ENCODE measurements at places on chromosomes 12 and 14.

- DNase-seq: no peak
Measured at GRCh38 chr12:111203969-111204368, 164.9 kb downstream of the PHETA1 start.

DNA sequence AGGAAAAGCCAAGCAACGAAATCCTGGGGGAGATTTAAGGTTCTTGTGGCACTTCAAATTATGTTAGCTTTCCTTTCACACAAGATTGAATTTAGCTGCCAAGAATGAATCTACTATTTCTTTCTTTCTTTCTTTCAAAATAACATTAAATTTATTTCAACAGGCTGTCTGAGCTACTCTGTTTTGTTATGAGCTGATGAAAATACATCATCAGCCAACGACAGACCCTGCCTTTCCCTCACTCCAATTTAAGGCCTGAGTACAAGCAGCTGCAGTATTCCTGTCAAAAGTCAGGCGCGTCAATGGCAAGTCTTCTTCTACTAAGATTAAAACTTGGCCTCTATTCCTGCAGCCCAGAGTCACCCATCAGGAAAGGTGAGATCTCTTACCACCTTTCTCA, 347.7 kb upstream of the FLRT2 start:
- no peak for DNase-seq

DNA sequence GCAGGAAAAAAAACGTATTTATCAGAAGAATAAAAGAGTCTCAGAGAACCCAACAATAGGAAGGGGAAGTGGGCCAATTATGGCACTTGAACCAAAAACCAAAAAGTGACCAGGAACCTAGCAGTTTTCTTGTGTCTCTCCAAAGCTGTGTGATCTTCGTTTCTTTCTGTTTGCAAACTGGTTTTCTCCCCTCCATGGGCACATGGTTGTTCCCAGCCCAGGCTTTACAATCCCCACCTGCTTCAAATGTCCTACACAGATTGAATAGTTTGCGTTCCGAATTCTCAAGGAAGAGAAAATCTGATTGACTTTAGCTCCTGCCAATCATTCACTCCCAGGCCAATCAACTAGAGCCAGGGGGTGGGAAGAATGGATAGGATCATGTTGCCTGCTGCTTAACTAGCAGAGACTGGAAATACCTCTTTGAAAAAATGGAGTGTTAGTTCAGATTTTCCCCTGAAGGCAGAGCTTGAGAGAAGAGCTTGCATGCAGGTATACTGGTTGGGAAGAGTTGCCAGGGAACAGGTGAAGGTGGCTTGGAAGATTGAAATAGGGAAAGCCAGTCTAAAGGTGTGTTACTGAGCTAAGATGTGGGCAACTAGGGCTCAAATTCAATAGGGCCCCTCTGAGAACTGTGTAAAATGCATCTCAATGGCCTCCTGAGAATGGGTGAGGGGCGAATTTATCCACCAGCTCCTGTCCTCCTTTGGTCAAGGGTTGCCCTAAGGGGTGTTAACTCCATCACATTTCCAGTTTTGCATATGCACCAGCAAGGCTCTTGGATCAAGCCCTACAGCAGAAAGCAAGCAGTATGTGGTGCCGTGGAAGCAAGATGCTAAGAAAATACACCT, 106.4 kb upstream of the SRRM4 start:
- peak; percentile 2 for DNase-seq

DNA sequence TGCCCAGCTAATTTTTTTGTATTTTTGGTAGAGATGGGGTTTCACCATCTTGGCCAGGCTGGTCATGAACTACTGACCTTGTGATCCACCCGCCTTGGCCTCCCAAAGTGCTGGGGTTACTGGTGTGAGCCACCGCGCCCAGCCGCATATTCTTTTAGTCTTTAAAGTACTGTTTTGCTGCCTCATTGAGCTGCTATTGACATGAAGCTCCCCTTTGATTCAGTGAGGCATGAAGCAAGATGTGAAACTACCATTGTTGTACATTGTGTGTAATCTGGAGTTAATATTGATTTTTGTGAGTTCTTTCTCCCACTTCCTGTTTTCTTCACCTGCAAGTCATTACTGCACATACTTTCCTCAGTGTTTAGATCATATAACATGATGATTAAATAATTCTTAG, 80.8 kb downstream of the MNAT1 start:
- DNase-seq: no peak

- no peak for DNase-seq
Measured at GRCh38 chr12:32102234-32102633, 4.4 kb upstream of the BICD1 start.

DNA sequence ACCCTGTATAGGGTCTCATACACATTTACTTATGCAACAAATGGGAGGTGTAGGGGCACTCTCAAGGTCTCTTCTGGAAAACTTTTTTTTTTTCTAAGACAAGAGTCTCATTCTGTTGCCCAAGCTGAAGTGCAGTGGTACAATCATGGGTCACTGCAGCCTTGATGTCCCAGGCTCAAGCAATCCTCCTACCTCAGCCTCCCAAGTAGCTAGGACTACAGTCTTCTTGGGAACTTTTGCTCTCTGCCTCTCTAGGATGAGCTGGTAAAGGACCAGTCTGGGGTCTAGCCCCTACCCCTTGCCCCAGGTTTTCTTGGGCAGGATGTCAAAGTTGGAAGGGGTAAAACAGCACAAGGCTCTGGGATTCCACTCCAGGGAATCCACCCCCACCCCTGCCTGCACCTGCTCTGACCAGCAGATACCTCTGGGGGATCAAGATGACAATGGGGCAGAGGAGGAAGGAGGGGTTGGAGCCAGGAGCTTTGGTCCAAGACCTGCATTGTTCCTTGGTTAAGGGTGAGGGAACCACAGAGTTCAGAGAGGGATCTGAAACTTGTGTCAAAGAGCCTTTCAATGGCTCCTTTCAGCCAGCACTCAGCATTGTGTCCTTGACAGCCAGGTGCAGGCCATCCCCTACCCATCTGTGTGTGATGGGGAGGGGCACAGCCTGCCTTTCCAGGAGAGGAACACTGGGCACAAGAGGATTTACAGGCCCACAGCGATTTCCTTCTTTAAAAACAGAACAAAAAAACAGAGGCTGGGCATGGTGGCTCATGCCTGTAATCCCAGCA, 12.2 kb downstream of the CTDSP2 start:
- DNase-seq: no peak

DNA sequence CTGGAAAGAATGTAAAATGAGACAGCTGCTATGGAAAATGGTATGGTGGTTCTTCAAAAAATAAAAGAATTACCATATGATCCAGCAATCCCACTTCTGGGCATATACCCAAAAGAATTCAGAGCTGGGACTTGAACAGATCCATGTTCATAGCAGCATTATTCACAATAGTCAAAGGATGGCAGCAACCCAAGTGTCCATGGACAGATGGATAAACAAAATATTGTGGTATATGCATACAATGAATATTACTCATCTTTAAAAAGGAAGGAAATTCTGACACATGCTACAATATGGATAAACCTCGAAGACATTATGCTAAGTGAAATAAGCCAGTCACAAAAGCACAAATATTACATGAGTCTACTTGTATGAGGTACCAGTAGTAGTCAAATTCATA, 9.1 kb downstream of the RAB2B start:
- DNase-seq: no peak

DNA sequence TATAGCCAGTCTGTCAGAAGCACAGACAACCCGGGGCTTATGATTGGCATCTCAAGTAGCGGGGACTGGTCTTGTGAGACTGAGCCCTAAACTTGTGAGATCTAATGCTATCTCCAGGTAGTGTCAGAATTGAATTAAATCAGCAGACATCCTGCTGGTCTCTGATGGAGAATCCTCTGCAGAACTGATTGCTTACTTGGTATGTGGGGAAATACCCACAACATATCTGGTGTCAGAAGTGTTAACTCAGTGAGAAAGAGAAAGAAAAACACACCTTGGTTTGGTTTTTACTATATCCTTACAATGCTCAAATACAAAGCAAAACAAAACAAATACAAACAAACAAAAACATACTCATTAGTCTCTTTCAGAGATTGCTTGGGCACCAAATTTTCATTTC, 10.0 kb downstream of the SEL1L start:
- no peak for DNase-seq

DNA sequence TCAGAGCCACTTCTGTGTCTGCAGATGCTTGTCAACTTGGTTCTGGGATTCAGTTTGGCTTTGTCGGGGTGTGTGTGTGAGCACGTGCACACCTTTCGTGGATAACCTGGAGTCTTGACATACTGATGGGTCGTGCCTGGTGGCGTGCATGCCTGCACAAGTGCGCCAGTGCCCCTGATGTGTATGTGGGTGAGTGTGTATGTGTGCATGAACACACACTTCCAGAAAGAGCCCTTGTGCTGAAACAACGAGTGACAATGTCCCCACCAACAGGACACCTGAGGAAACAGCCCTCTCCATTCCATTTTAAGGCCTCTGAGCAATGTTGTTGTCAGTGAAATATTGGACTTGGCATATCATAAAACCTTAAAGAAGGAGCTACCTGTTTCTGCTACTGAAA, 53.9 kb downstream of the SMUG1 start:
- no peak for DNase-seq

DNA sequence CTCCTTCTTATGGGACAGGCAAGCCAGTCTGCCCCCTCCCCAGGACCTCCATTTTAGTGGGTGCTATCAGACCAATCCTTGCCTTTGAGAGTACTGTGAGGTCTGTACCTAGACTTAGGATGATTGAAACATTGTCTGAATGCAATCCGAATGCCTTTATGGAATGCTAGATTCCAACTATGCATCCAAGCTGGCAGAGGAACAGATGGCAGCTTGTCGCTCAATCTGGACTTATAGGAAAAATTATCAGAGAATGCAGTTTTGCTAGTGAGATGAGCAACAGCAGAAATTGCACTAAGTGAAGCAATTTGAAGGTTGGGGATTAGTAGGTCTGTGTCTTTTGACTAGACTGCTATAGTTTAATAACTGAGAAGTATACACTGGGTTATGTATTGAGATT, 109.1 kb downstream of the DYRK2 start:
- DNase-seq: no peak

GRCh38 chr12:56839915-56840325, 76.8 kb downstream of the HSD17B6 start:
- peak; percentile 68 for DNase-seq

DNA sequence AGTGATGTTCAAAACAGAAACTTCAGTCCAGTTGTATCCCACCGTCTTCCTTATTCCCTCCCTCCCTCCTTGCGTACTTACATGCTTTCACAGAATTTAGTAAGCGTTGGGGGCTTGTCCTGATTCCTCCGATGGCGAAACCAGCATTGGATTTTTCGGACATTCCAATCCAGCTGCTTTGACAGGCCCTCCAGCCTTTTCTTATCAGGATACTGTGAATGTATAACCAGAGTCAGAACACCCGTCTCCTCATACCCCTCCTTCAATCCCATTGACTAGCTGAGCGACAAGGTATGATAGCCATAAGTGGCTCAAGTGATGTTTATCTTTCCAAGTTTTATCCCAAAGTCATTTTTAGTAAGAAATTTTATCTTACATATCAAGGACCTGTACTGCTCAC, 24.2 kb downstream of the CERS5 start:
- no peak for DNase-seq

DNA sequence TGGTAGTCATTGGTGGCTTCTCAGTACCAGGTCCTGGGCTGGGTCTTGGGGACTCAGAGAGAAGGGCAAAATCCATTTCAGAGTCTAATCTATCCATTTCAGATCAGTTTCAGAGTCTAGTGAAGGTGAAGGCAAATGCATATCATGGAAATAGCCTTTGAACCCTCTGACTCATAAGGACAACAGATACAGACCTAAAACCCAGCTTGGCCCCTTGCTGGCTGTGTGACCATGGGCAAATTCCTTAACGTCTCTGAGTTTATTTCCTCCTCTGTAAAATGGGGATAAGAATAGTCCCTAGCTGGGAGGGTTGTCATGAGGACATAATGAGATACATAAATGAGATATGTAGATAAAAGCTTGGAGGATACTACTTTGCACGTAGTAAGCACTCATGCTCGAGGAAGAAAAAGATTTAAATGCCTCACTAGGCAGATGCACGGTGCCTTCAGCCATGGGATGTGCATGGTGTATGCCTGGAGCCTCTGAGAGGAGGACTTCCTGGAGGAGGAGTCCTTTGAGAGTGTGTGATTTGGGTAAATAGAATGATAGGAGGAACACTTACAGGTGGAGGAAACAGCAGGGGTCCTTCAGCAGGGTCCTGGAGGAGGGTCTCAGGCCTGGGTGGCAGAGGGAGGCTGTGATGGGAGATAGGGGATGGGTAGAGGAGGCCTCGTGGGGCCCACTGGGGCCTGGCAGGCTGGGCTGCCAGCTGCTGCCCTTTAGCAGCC, 8.0 kb downstream of the DTX1 start:
- no peak for DNase-seq

- DNase-seq: peak; percentile 26
Measured at GRCh38 chr12:100539202-100539601, 34.3 kb upstream of the GAS2L3 start.

GRCh38 chr12:111773801-111774551, 7.2 kb downstream of the ALDH2 start:
- peak; percentile 87 for DNase-seq

- DNase-seq: no peak
Measured at GRCh38 chr12:13592063-13592942, 389.1 kb downstream of the GRIN2B start.

- DNase-seq: no peak
Measured at GRCh38 chr12:67433385-67434175, 164.4 kb downstream of the CAND1 start.

GRCh38 chr14:73273799-73274198, 36.5 kb downstream of the PAPLN start:
- no peak for DNase-seq

DNA sequence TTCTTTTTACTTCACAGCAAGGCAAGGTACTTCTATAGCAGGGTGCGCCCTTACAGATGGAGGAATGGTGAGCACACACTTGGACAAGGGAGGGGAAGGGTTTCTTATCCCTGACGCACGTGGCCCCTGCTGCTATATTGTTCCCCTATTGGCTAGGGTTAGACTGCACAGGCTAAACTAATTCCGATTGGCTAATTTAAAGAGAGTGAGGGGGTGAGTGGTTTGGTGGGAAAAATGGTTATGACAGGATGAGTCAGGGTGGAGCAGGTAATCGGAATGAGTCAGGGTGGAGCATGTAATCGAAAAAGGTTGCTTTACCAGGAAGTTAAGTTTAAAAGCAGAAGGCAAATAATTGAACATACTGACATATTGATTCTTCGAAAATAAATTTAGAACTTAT, 23.7 kb upstream of the RAB21 start:
- no peak for DNase-seq

GRCh38 chr14:37972941-37973887, 234.5 kb upstream of the SSTR1 start:
- no peak for DNase-seq

DNA sequence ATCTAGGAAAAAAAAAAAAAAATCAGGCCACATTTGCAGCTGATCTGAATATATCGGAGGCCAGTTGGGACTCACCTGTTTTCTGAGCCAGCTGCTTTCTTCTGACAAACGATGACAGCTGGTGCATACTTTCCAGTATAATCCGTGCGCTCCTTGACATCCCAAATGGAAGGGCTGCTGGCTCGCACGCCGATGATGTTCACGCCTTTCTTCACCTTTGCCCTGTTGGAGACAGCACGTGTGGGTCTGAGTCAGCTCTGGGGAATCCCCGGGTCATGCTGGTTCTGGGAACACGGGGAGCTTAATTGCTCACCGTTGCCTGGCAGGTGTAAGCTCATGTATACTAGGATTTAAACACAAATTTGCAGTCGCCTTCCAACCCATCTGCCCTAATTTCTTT, 372.8 kb downstream of the TMEM132D start:
- DNase-seq: peak; percentile 32
